ENCODE measurements at places on chromosomes 3 and 15.
A peak's percentile ranks its signal among the peaks of the same experiment; 100 is the strongest.

DNA sequence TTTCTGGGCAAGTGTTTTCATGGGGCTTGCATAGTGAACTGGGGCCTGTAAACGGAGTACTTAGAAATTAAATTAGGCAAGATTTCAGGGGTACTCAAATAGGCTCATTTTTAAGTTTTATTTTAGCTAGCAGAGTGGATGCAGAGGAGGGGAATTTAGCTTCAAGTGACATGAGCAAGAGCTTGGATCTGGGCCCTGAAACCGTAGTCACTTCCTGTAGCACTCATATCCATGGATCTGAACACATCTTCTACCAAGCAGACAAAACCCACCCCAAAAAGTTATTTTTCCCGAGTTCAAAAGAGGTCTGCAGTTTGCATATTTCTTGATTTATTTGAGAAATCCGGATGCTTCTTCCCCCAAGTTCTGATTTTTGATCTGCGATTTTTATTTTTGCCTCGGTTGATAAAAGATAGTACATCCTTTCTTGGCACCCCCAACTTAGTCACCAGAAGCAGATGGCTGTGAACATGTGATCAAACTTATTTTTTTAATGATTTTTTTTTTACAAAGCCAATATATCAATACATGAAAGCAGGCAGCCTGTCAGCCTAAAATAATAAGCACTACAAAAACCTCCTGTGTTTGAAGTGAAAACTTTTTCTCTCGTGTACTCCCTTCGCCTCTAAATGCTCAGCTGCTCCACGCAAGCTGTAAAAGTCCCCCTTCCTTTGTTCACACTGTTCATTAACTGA is 36.6 kb upstream of the STT3B start:
- DNase-seq = no peak

GRCh38 chr3:138426211-138426610 is 8.2 kb upstream of the ESYT3 start:
- no peak for DNase-seq

GRCh38 chr15:75843678-75844581 is 683 bp downstream of the UBE2Q2 start:
- peak; percentile 55 for DNase-seq

DNA sequence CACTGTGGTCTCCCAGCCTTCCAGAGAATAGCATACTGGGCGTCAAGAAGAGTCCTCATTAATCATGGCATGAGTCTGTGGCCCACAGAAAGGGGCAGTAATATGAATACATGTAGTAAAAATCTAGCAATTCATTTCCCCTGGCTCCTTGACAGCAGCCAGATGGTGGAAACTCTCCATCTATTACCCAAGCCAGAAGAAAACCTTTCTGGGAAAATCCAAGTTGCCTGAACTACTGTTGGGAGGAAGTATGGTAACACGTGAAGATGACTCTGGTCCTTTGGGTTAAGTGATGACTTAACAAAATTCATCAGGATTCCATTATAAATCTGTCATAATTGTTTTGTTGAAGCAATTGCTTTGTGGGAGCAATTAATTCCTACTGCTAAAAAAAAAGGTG is 530.5 kb downstream of the FHIT start:
- no peak for DNase-seq

GRCh38 chr15:77629070-77630030 is 3.4 kb downstream of the LINGO1 start:
- no peak for DNase-seq

DNA sequence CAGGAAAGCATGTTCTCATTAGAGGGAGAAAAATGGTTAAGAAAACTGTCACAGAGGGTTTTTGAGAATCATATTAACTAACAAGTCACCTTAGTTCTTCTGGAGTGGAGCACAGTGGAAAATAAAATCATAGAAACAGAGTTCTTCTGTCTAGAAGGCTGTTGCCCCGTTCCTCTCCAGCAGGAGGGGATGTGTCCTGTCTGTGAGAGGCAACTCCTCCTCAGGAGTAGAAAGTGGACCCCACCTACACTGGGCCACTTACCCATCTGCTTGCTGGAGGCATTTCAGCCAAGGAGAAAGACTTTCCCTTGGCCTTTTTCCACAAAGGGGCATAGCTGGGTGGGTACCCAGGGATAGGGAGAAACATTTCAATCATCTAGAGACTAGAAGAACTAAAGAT is 106.6 kb downstream of the SSR3 start:
- DNase-seq = peak; percentile 64

- no peak for DNase-seq
Observed at GRCh38 chr3:36393563-36393962, 13.3 kb downstream of the STAC start.

DNA sequence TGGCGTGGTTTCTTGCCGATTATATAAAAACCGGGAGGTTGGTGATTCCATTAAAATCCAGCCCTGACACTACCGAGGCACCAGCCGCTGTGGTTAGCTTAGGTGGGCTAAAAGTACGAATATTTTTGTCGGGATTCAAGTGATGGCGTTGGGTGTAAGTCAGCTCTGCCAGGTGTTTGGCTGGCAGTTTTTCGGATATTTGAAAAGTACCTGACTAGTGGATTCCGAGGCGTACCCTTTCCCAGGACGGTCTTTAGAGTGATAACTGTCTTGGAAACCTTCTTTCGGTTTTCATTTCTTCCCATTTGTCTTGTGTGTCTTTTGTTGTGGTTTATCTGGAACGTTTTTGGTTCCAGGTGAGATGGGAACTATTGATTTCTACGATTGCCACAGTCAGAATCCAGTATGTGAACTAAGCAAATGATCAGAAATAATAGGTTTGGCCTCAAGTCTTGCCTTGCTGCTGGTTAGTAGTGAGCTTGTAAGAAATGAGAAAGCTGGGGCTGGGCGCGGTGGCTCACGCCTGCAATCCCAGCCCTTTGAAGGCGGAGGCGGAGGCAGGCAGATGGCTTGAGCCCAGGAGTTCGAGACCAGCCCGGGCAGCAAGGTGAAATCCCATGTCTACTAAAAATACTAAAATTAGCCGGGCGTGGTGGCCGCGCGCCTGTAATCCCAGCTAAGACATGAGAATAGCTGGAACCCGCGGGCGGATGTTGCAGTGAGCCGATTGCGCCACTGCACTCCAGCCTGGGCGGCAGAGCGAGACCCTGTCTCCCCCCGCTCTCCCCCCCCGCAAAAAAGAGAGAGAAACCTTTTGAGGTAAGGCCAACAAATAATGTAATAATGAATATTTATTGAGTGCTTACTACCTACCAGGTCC is 1.4 kb downstream of the FYTTD1 start:
- DNase-seq = no peak

GRCh38 chr3:184636741-184637316 is 75.0 kb downstream of the MAGEF1 start:
- DNase-seq = no peak

GRCh38 chr3:186682812-186683211 is 17.0 kb downstream of the HRG start:
- DNase-seq = no peak

DNA sequence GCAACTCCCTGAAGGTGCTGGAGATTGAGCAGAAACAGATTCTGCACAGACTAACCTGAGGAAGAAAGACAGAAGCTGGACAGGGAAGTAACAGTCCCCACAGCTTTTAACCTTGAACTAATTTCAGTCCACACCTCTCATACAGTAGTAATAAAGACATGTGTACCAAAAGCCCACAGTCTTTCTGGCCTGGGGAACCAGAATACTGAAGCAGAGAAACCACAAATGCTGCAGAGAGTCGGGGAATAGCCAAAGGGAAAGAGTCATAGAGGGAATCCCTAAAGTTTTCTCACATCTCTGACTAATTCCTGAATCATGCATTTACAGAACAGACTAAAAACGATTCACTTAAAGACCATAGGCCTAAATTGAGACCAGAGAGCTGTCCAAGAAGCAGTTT is 503.4 kb upstream of the NECTIN3 start:
- DNase-seq = no peak

DNA sequence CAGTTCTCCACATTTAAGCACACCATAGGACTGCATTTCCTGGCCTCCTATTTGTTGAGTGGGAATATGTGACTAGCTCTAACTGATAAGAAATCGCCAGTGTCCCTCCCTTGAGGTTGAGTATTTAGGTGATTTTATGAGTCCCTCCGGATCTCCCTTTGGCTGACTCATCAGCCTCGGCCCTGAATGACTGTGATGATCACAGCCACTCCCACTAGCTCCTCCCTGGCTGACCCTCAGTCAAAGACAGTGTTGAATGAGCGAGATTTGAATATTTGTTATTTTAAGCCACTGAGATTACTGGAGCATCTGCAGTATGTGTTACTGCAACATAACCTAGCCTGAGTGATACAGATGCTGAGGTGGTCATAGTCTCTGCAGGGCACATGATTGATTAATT is 515.3 kb downstream of the EPHB1 start:
- no peak for DNase-seq

DNA sequence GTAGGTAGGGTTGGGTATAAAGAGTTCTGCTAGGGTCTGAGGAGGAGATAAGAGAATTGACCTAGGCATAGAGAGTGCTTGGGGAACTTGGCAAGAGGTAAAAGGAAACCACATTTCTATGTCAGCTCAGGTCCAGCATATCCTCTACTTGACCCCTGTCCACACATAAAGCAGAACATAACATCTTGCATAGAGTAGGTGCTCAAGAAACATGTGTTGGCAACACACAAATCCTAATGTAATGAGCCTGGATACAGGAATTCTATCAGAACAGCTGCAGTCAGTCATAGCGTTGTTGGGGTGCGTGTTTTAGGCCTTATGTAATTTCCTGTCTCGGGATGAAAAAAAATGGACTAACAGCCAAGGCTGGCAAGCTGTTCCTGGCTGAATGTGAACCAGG is 35.0 kb upstream of the PLCL2 start:
- no peak for DNase-seq
